ENCODE measurements at places on chromosomes 7 and 10.

GRCh38 chr10:28769091-28769604, 91.8 kb downstream of the BAMBI start:
- no peak for DNase-seq

GRCh38 chr7:157550300-157551275, 213.8 kb downstream of the DNAJB6 start:
- no peak for DNase-seq

GRCh38 chr10:16686054-16686902, 130.9 kb downstream of the RSU1 start:
- no peak for DNase-seq

GRCh38 chr7:150351587-150352194, 10.3 kb upstream of the RARRES2 start:
- DNase-seq = no peak

- no peak for DNase-seq
Observed at GRCh38 chr7:121192834-121193233, 136.0 kb upstream of the WNT16 start.

Measured in gastrocnemius medialis (tissue), 4 donors.